CD8-positive, alpha-beta memory T cell (primary cell): ENCODE measurements at places on chromosomes 6 and 20.

GRCh38 chr20:49288250-49288751, 10.4 kb upstream of the ZNFX1 start:
- no peak for DNase-seq

GRCh38 chr6:151021896-151022295, 156.4 kb downstream of the MTHFD1L start:
- no peak for DNase-seq

- no peak for DNase-seq
These were observed 106.9 kb downstream of the FAM50B start for GRCh38 chr6:3956054-3956453.

GRCh38 chr6:44925100-44925739, 402.9 kb upstream of the RUNX2 start:
- peak; percentile 81 for DNase-seq

GRCh38 chr6:146909376-146909775, 294.8 kb upstream of the STXBP5 start:
- DNase-seq: no peak

DNA sequence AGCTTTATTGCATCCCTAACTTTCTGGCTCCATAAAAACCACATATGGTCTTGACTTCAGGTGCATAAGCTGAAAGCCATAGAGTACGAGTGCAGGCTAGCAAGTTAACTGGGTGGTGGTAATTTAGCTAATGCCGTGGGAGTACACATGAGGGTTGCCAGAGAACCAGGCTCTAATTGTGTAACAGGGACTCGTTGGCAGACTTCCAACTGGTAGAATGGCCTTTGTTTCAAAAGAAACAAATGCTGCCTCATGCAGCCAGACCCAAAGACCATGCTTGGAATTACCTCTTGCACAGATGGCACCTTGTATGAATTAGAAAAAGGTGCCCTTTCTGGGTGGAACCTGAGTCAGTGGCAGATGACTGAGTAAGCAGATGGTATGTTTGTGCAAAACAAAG, 73.2 kb downstream of the LY86 start:
- DNase-seq: no peak

GRCh38 chr20:23641936-23642751, 4.4 kb upstream of the CST3 start:
- DNase-seq: no peak

DNA sequence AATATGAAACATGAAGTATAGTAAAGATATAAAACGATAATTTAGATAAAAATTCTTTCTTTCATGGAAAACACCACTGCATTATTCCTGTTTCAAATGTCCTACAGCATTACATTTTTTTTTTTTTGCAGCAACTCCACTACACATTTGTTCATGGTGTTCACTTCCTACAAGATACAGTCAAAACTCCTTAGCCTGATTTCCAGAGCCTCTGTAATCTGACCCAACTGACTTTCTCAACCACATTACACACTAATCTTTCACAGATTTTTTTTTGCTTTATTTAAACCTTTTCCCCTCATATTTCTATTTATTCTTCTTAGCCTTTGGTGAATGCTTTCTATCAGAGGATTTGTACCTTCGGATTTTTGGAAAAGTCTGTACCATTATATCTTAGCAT, 176.5 kb upstream of the PDE7B start:
- DNase-seq: no peak

DNA sequence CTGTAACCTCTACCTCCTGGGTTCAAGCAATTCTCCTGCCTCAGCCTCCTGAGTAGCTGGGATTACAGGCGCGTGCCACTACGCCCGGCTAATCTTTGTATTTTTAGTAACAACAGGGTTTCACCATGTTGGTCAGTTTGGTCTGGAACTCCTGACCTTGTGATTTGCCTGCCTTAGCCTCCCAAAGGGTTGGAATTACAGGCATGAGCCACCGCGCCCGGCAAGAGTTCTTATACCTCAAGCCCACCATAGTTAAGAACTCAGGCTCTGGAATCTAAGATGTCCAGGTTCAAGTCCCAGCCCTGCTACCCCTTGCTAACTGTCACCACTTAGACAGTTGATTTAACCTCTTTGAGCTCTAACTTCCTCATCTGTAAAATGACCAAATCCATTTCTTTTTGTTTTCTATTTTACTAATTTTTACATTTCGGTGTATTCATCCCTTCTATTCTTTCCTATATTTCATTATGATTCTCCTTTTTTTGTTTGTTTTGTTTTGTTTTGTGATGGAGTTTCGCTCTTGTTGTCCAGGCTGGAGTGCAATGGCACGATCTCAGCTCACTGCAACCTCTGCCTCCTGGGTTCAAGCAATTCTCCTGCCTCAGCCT, 104.8 kb upstream of the ZNF217 start:
- DNase-seq: no peak

DNA sequence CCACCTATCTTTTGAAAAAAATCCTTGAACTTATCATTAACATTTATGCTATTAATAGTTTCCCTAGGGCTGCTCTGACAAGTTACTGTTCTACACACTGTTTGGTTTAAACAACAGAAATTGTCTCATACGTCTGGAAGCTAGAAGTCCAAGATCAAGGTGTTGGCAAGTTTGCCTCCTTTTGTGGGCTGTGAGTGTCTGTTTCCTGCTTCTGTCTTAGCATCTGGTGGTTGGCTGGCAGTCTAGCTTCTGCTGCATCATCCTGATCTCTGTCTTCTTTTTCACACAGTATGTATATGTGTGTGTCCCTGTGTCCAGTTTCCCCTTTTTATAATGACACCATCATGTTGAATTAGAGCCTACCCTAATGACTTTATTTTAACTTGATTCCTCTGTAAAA, 154.8 kb downstream of the RPS12 start:
- no peak for DNase-seq

DNA sequence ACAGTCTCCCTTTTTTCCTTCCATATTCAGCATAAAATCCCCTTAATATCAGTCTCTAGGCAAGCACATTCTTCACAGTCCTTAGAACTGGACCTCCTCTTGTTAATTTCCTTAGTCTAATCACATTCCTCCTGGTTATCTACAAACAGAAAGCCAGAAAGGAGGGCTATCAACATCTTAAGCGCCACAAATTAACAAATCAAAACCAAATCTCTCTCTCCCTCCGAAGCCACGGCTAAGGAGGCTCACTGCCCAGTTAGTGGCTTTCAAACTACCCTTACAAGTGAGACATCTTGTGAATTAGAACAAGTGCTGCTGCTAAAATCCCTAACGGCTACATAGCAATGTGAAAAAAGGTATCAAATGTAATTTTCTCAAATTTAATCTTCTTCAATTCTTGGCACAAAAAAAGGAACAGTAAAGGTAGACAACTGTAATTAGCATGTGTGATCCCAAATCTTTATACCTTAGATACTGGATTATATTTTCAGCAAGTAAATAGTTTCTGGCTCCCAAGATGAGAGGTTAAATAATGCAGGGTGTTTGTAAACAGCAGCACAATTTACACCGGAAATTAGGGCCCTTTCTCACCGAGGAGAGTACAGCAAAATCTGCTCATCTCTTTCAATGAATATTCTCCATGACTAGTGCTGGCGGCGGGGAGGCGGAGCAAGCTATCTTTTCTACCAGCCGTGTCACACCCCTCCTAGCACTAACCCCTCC, 1.4 kb upstream of the TRIM39 start:
- DNase-seq: peak; percentile 82

GRCh38 chr20:51811514-51812128, 9.3 kb upstream of the SALL4 start:
- DNase-seq: no peak

- no peak for DNase-seq
These were observed 9.6 kb downstream of the SLC18B1 start for GRCh38 chr6:132788658-132789395.

DNA sequence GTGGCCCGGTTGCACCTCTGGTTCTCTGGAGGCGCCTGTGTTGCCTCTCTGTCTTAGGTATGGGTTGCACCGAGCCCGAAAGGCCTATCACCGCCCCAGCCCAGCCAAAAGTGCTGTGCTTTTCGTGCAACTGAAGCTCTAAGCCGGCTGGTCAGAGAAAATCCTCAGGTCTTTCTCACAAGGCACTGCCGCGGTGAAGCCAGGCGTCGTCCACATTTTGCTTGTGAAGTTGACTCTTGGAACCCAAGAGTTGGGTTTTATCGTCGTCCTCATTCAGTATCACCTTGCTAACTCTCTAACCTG, 726 bp upstream of the EMILIN3 start:
- no peak for DNase-seq

GRCh38 chr20:41643504-41643938, 25.3 kb upstream of the CHD6 start:
- DNase-seq: no peak

DNA sequence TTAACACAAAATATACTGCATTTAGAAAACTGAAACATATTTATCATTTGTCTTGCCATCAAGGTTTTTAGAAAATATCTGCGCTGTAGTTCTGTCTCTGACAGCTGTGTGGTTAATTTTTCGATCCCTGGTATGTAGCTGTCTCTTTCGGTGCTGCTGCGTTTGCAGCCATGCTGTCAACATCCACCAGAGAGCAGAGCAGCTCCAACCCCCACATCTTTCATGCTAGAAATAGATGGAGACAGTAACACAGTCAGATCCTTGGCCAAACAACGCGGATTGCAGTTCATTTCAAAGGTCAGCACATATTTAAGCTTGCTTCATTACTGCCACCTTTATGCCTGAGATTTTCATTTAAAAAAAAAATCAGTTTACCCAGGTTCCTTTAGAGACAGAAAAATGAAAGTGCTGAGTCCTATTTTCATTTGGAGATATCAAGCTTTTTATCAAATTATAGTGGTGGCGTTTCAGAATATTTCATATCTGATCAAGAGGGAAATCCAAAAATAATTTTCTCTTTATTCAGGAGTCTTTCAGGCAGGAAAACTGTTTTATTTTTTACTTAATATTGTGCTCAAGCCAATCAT, 157.7 kb upstream of the MMS22L start:
- no peak for DNase-seq

GRCh38 chr6:35776364-35777215, at the start of gene CLPSL2:
TSS of gene CLPSL2 (plus strand) at chr6:35776598. CDS start at chr6:35776619, 21 bp downstream.
- no peak for DNase-seq

GRCh38 chr6:147691446-147691845, 183.0 kb downstream of the SAMD5 start:
- DNase-seq: no peak

GRCh38 chr20:17430125-17430950, 100.8 kb downstream of the BFSP1 start:
- no peak for DNase-seq

DNA sequence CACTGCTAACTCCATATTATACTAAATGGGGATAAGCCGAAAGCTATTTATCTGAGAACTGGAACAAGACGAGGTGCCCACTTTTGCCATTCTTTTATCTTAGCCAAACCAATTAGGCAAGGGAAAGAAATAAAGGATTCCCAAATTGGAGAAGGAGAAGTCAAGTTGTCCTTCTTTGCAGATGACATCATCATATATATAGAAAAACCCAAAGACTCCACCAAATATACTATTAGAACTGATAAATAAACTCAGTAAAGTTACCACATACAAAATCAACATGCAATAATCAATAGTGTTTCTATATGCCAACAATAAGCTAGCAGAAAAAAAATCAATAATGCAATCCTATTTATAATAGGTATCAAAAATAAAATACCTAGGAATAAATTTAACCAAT, 570.3 kb upstream of the EPHA7 start:
- DNase-seq: no peak

- no peak for DNase-seq
These were observed 163.6 kb downstream of the SYNDIG1 start for GRCh38 chr20:24633026-24633425.

- DNase-seq: no peak
These were observed 21.6 kb upstream of the ENTPD6 start for GRCh38 chr20:25173886-25174308.

GRCh38 chr6:82370788-82371187, 7.2 kb downstream of the TPBG start:
- DNase-seq: no peak

DNA sequence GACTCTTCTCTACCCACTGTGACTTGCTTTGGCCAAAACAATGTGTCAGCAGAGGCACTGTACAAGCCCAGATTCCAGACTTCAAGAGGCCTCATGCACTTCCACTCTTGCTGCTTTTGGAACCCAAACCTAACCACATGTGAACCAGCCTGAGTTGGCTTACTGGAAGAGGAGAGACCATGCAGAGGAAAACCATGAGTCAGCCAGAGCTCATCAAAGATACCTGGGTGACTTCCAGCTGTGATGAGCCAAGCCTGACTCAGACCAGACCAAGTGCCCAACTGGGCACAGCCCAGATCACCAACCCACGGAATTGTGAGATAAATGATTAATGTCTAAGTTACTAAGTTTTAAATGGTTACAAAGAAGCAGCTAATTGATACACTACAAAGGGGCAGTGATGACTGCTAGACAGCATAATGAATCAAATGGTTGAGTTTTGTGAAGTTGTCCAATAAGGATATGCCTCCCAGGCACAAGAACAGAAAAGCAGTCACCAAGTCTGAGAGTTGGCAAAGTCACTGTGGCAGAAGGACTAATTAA, 16.2 kb upstream of the BEND6 start:
- DNase-seq: no peak

- DNase-seq: no peak
These were observed 423.4 kb downstream of the CD83 start for GRCh38 chr6:14540810-14541540.

- DNase-seq: no peak
These were observed 25.5 kb downstream of the ARHGAP40 start for GRCh38 chr20:38626921-38627659.

- no peak for DNase-seq
These were observed 52.6 kb upstream of the PTPRK start for GRCh38 chr6:128573036-128573435.

GRCh38 chr6:128111096-128111495, 210.2 kb upstream of the THEMIS start:
- DNase-seq: no peak

GRCh38 chr6:40990301-40990700, 48.7 kb downstream of the UNC5CL start:
- DNase-seq: no peak

DNA sequence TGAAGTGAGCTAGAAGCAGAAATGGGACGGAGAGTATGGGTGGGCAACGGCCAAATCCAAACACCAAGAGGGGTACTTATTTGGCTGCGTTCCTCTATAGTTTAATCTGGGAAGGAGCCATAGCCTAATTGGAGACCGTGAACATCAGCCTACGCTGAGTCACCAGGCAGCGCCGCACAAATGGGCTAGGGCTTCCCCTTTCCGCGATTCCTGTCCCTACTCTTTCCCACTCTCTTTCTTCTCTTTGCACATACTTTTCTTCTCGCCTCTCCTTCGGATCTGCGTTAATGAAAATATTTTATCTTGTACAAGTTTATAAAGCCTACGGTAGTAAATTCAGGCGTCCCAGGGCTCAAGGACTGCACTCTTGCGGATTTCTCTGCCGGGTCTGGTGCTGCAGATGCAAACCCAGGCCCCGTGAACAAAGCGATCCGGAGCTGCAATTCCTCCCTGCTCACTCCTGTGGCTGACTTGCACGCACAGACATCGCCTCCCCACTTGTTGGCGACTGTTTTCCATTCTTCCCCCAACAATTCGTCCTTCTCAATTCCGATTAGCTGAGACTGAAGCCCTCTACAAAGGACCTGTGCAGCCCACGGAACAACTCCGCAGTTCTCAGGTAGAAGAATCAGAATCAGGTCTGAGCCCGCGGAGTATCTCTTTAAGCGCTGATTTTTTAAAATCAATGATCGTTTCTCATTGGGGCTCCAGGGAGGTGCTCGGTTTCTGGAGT, 4.2 kb upstream of the TBX18 start:
- no peak for DNase-seq
